T-helper 2 cell treated with Interferon-gamma antibody and Interleukin-4, amounts not matched to agents 100 ng/mL and 5 ng/mL, for 36 hours (primary cell): ENCODE measurements at places on chromosomes 16 and 17. TPM values are rescaled to one million over a fixed set of nuclear protein-coding genes. Genes with fewer than 3 reads are reported as not detected.

Gene NUDT21
- 224 and 230 TPM in 2 replicates for total RNA-seq

Gene ITFG1
- total RNA-seq: 26.0 and 29.3 TPM in 2 replicates

Gene OTOA
- total RNA-seq: 0.11 and 0.14 TPM in 2 replicates

Gene BOLA2
- total RNA-seq: 13.0 and 15.1 TPM in 2 replicates

Gene BIRC5
- 72.3 and 79.5 TPM in 2 replicates for total RNA-seq
